ENCODE measurements at places on chromosomes 3 and 15. TPM values are rescaled to one million over a fixed set of nuclear protein-coding genes. Genes with fewer than 3 reads are reported as not detected.

DNA sequence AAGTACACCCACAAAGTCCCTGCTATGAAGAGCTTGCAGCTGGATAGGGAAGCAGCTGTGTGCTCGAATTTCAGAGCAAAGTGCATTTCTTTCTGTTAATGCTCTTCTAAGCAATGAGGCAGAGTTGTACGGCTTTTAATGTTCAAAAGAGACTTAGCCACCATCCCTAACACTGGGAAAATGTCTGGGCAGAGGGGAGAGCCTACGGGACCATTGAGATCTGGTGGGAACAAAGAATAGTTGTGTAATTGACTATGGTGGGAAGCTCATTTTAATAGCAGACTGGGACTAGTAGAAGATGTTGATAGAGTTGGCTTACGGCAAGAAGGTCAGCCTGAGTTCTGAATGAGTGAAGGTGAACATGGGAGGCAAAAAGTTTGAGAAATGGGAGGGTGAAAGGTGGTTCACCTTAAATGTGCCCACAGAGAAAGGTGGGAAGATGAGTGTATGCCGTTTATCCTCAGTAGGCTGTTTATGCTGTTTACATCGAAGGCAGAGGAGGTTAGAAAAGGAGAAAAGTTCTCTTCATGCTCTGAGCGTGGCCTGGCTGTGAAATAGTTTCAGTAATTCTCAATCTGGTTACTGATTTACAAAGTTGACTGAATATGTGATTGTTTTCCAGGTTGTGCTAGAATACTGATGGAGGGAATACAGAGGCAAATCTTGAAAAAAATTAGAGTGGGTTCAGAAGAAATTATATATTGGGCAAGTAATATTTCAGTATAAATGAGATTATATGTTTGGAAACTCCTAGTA, 22.9 kb upstream of the UTS2B start:
- DNase-seq: no peak

GRCh38 chr3:115646027-115646690, 22.8 kb downstream of the GAP43 start:
- no peak for DNase-seq

ANKRD63 gene
- total RNA-seq: not detected

WNT5A gene
- total RNA-seq: 9.3 TPM

PRTG gene
- 0.08 TPM for total RNA-seq

SEMA6D gene
- total RNA-seq: 6.3 TPM
